ENCODE measurements at places on chromosomes 11 and 22. TPM values are rescaled to one million over a fixed set of nuclear protein-coding genes. Genes with fewer than 3 reads are reported as not detected.

YPEL1 gene
- total RNA-seq: under 0.01 TPM

GRCh38 chr22:36934418-36935312 is 21.2 kb downstream of the CSF2RB start:
- DNase-seq: no peak

POU2AF3 gene
- not detected for total RNA-seq

CSNK2A3 gene
- 2.3 TPM for total RNA-seq

GRCh38 chr11:130892861-130893260 is 23.4 kb downstream of the SNX19 start:
- no peak for DNase-seq

DNA sequence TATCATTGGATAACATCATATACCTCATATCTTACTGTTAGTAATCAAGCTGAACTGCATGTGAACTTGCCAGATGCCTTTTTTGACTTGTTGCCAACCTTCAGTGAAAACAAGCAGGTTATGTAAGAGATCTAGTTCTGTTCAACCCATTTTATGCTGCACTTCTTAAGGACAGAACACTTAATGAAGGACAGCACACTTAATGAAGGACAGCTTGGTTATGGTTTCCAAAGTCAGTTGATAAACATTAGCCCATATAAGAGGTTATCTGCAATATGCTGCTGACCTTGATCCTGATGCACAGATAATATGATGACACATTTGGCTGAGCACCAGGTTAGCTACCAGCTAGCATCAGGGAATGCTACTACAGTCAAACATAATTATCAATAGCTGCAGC is 358.7 kb upstream of the PDGFD start:
- DNase-seq: peak; percentile 16

OR6T1 gene
- not detected for total RNA-seq

LARGE1 gene
- 15.5 TPM for total RNA-seq

OR51F1 gene
- total RNA-seq: not detected

- DNase-seq: no peak
Observed at GRCh38 chr11:86099874-86100273, 31.0 kb upstream of the PICALM start.

TAF10 gene
- total RNA-seq: 28.0 TPM

ADORA2A gene
- total RNA-seq: 3.9 TPM

BEST1 gene
- 3.2 TPM for total RNA-seq

DNA sequence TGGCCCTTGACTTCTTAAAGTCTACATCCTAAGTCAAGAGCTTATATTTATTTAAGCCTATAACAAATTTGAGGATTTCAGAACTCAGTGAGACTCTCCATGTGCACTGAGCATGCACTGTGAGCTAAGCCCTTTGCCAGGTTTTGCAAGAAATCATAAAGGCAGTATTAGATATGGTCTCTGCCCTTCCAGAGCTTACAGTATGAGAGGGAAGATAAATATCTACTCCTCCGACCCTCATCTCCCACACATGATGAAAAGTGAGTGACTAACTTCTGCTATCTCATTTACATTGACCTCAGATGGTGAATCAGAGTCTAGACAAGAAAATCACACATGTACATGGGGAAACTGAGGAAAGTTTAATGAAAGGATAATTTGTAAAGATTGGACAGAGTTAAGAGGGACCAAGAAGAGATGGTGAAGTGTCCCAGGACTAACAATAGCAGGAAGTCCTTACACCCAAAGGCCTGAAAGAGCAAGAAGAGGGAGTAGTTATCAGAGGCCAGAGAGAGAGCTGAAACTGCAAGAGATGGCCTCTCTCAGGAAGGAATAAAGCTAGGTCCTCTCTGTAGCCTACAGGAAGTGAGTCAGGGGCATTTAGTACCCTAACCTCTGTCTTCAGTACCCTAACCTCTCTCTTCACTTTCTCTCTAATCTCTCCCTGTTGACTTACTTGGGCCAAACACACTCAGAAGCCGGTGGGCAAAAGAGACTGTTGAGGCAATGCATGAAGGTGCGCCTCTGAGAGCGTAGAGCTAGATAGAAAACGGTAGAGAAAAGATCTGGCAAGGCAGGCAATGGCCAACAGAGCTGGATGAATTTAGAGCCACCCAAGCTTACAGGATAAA is 23.0 kb upstream of the BLID start:
- DNase-seq: peak; percentile 86

MMP12 gene
- total RNA-seq: 3.0 TPM

- DNase-seq: no peak
Observed at GRCh38 chr22:44887941-44888366, 121.9 kb downstream of the PHF21B start.

DNA sequence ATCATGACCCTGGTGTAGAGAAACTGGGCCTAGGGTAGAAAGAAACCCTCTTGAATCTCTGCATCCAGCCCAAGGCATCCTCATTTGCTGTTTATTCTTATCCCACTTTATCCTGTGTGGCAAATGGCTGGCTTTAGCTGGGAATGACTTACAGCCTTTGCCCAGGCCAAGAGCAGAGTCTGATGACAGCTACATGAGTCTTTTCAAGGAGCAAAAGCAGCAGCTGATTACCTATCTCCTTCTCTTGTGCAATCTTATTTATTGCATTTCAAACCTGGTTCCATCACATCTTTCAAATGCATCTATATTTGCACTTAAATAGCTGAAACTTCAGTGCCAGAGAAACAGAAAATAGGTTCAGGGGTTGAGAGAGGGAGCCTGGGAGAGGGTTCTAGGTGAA is 26.1 kb downstream of the SYT13 start:
- no peak for DNase-seq

GRCh38 chr11:80182901-80183300 is 742.1 kb upstream of the TENM4 start:
- peak; percentile 22 for DNase-seq

TIMP3 gene
- total RNA-seq: 924 TPM

DNA sequence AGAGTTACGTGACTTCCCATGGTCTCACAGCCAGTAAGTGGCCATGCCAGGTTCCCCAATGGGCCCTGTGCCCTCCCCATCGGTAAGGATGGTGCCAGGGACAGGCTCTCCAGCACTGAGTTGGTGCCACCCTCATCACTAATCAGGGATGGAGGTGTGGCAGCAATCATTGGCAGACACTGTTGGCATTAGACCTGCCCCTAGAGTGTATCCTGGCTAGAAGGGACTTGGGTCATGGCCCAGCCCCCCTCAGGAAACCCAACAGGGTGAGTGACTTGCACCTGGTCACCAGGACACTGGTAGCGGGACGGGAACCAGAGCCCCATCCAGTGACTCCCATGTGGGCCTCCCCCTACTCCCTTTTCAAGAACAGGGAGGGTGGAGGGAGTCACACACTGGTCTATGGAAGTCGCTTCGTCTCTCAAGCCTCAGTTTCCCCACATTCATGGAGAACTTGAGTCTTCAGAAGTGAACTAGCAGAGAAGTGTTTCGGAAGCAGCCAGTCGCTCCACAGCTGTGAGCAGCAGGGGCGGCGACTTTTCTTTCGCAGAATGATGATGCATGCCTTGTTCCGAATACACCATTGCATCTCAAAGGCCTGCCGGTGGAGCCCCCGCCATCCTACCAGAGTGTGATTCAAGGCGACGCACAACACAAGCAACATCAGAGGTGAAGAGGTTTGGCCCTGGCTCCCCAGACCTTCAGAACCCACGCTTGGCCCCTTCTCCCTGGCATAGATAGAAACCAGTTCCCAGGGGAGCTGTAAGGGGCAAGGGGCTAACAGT is 12.9 kb downstream of the MS4A10 start:
- DNase-seq: no peak

- DNase-seq: no peak
Observed at GRCh38 chr22:19757140-19757984, 3.2 kb upstream of the TBX1 start.

WBP2NL gene
- 0.32 TPM for total RNA-seq

- DNase-seq: no peak
Observed at GRCh38 chr11:132999516-132999915, 532.8 kb downstream of the OPCML start.

- DNase-seq: peak; percentile 47
Observed at GRCh38 chr11:706439-706956, 467 bp downstream of the EPS8L2 start.

KCNQ1 gene
- not detected for total RNA-seq

DNA sequence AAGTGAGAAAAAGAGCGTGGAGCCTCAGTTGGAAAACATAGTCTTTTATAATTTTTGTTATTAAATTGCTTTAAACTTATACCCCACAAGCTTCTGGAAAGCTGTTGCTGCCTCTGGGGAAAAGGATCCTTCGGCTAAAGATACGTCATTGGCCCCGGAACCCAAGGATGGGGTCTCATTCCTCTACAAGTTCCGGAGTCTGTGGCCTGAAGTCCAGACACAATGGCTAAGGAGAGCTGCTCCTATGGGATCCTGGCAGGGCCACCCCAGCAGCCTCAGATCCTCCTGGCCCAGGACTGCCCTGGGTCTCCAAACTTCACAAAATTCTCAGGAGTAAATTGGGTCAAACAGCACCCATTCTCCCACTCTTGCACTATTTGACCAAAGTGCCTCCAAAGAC is 5.9 kb downstream of the WT1 start:
- DNase-seq: no peak

USP2 gene
- total RNA-seq: under 0.01 TPM

GRCh38 chr11:31262761-31263160 is 106.8 kb downstream of the DCDC1 start:
- DNase-seq: no peak

UCP3 gene
- total RNA-seq: 1.7 TPM

DNA sequence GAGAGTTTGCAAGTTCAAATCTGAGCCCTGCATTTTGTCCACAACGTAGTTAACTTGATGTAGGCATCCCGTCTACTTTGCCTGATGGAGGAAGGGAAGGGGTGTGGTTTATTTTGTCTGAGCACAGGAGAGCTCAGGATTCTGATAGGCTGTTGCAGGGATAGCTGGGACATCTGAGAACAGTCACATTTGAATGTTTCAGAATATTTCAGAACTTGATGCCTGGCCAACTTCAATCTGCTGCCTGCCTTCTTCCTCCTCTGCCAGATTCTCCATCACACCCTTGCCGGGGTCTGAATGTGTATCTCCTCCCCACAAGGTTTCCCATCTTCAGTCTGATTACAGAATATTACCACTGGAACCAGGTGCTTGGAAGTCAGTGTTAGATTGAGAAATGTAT is 51.6 kb downstream of the NTM start:
- DNase-seq: no peak

DNA sequence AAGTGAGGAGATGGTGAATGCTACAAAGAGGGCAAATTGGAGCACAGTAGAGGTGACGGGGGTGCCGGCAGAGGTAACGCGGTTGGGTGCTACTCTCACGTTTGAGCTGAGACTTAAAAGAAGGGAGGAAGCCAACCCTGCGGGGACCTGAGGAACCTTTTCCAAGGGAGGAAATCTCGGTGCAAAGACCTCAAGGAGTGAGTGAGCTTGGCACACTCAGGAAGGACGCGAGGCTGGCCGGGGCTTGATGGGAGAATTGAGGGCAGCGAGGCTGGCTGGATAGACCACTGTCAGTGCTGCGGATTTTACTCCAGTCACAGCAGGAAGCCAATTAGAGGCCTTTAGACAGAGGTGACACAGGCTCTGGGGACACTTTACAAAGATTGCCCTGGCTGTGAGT is 25.0 kb downstream of the TSKU start:
- no peak for DNase-seq

OR10D3 gene
- not detected for total RNA-seq

DNA sequence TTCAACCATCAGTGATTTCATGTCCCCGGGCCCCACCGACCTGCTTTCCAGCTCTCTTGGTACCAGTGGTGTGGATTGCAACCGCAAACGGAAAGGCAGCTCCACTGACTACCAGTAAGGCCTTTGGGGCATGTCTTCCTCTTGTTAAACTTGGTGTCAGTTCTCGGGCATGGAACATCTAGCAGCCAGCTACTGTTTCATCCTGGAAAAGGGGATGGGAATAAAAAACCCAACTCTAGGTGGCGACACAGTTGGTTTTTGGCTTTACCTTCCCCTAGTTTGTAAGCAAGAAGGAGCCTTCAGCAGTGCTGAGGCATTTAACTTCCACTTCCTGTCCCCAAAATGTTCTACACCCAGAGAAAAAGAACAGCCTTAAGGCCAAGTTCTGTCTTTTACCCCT is 76.7 kb downstream of the BMAL1 start:
- DNase-seq: peak; percentile 37

DNA sequence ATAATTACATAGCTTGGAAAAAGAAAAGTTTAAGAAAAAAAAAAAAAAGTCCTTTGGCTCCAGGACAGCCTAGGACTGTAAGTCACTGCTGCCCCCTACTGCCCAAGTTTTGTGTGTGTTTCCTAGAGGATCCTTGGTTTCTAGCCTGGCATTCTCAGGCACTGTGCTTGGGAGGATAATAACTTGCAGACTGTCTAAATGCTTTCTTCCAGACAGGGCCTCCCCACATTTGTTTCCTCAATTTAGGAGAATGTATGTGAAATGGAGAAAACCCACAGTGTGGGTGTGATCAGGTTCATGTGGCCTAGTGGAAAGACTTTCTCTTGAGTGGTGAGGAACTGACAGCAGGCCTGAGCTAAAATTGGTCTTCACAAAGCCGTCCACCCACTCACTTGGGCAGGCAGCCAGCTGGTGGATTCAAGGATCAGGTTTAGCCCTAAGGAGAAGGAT is 191.0 kb downstream of the NAV2 start:
- peak; percentile 78 for DNase-seq

GRCh38 chr11:47524291-47524874 is 28.5 kb downstream of the CELF1 start:
- DNase-seq: no peak

DNA sequence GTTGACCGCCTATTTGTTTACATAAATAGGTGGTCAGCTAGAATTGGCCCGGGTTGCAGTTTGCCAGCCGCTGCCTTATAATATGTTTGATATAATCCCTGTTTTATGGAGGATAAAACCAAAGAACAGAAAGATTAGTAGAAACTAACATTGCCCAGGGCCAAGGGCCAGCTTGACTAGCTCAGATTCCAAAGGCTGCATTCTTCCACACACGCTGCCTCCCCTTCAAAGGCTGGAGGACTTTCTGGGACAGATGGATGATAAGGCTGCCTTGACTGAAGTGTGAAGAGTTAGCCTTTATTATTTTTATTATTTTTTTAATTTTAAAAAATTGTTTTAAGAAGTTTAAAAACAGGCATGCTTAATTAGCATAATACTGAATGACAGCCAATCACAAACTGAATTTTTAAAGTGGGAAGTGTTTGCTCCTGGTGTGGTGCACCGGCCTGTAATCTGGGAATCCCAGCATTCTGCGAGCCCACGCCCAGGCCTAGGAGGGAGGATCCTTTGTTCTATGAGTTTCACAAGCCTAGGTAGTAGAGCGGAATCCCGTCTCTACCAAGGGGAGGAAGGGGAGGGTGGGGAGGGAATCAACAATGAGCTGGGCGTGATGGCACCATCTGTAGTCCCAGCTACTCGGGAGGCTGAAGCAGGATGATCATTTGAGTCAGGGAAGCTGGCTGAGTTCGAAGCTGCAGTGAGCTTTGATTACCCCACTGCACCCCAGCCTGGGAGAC is 114.9 kb downstream of the NAV2 start:
- DNase-seq: peak; percentile 15

GAS2 gene
- total RNA-seq: 0.64 TPM

- DNase-seq: no peak
Observed at GRCh38 chr11:103354656-103355055, 245.4 kb downstream of the DYNC2H1 start.
